ENCODE measurements at places on chromosomes 3 and 15.
A peak's percentile ranks its signal among the peaks of the same experiment; 100 is the strongest.

- no peak for DNase-seq
Observed at GRCh38 chr3:53545310-53545995, 51.0 kb downstream of the CACNA1D start.

DNA sequence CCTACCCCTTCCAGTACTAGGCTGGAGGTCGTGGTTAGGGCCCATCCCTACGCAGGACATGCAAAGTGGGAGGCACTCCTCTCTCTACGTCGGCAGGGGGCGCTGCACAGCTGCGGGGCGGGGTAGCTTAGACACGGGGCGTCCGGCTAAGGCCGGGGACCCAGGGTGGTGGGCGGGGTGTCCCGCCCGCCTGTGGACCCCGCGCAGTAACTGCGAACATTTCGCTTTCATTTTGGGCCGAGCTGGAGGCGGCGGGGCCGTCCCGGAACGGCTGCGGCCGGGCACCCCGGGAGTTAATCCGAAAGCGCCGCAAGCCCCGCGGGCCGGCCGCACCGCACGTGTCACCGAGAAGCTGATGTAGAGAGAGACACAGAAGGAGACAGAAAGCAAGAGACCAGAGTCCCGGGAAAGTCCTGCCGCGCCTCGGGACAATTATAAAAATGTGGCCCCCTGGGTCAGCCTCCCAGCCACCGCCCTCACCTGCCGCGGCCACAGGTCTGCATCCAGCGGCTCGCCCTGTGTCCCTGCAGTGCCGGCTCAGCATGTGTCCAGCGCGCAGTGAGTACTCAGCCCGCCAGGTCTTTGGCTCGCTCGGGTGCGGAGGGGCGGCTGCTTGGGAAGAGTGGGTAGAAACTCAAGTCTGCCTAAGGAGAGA lies at the start of gene IL12A:
Gene IL12A, plus strand, starts transcription at position 219 of the 655 bp plus-strand sequence.
- peak; percentile 58 for DNase-seq

DNA sequence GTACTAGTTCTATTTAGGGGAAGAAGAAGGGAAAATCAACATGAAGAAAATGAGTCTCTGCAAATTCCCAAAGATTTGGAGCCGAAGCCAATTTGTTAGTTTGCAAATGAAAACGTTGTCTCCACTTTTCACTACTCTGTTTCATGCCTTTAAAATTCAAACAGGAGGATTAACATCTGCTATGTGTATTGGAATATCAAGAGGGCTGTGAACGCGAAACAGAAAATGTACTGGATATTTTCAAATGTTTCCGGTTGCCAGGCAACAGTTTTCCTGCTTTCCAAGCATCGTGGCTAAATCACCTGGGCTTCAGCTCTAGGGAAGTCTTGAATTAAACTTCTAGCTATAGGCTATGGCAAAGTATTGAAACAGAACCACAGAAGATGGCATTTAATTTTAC lies 172.8 kb downstream of the KCNMB2 start:
- no peak for DNase-seq

DNA sequence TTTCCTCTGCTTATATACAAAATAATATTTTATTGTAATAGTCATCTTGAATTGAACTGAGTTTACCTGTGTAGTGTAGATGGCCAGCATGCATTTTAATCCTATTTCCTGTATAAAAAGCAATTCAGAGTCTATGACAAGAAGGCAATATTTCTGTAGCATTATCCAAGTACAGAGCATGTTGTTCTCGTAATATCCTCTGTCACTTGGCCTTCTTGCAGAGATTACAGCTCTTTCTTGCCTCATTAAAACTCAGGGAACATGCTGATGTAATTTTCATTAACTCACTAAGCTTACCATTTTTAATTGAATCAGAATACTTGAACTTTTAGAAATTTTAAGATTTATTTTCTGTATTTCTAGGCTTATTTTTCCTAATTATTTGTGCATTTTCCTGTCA lies 203.3 kb upstream of the AGTR1 start:
- DNase-seq, result no peak

DNA sequence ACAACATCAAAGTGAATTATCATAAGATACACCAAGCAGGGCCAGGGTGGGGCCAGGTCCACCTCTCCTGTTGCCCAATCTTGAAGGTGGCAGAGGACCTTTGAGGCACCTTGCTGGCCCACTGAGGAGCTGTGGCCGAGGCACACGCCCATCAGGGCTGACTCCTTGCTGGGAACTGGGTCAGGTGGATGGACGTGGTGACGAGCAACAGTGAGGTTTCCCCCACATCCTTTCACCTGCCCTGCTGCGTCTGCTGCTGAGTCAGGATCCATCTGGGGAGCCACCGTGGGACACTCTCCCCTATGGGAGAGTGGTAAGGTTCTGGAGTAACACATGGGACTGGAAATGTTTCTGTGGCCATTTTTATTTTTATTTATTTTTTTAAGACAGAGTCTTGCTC lies 17.3 kb upstream of the FURIN start:
- no peak for DNase-seq

DNA sequence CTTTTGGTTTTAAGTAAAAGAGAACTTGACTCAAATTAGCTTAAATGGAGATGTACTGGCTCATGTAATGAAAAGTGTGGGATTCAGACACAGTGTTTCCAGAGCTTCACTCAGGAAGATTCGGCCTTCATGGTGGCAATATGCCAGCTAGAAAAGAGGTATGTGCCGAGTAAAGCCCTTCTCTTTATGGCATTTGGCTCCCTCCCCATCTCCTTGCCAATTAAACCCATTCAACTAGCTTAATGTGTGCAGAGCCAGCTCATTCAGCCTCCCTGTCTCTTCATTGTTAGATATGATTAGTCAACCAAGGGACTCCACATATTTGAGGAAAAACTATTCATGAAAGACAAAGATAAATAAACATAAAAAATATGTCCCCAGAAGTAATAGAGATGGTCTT lies 15.0 kb upstream of the TRANK1 start:
- no peak for DNase-seq

DNA sequence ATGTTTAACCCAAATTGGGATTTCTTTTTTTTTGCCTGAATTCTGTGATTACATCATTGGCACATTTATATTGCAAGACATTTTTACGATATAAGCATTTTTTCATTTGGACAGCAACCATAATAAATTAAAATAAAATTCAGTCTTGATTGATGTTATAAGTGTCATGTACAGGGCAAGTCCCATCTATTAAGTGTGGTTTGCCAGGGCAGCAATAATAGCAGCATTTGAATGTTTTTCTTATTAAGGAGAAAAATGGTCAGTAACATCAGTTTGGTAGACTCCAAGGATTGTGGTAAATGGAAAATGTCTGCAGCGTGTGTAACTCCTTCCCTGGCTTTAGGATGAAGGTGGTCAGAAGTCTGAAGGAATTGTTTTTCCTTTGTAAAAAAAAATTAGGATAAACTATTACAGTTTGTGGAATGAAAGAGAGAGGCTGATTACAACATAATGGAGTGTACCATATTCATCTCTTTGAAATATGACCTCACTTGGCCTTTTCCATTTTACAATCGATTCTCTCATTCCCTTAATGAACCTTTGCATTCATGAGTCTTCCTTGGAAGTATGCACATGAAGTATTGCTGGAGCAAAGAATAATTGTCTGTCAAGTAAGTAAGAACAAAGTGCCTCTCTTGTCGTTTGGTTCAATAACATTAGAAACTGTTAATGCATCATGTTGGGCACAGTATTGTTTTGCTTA lies 405.4 kb upstream of the THRB start:
- no peak for DNase-seq

DNA sequence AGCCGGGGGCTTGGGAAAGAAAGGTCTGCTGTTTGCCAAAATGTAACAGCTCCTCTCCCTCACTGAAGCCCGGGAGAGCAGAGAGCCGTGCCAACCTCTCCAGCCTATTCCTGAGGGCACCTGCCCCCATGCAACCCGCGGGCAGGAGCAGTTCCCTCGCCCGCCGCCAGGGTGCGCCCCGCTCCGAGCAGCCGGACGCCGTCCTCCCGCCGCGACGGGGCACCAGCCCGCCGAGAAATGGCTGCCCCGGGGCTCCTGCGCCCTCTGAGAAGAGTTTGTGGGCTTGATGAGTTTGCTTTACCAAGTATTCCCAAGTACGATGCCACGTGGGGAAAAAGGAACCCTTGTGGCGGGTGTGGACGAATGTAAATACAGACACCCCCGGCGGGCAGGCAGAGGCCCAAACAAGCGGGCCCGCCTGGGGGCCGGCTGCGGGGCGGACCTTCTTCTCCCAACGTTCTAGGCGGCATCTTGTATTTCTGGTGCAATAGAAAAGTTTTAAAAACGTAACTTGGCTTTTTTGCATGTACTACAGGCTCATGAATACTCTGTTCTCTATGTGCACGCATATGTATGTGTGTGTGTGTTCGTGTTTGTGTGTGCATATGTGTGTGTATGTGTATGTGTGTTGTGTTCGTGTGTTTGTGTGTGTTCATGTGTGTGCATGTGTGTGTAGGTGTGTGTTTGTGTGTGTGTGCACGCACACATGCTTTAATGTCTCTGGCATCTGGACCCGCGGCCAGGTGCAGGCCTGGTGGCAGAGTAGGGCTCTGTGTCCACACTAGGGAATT lies 162.9 kb downstream of the CHSY1 start:
- peak; percentile 46 for DNase-seq

GRCh38 chr3:107954845-107955244 lies 136.0 kb downstream of the CD47 start:
- DNase-seq, result no peak

DNA sequence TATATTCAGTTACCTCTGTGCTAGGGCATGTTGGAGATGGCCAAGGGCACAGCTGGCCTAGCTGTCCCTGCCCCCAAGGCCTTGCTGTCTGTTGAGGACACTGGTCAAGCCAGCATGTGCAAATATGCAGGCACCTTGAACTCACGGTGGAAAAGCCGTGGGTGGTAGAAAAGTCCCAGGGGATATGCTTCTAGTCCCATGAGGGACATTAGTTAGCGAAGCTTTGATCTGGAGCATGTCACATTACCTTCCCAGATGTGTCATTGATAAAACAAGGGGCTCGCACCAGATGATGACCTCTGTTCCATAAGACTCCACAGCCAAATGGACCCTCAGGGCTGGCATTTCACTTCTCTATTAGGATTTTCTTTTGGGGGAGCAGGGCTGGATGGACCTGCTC lies 14.2 kb upstream of the TMEM158 start:
- no peak for DNase-seq

- no peak for DNase-seq
Observed at GRCh38 chr3:156246961-156247725, 126.8 kb downstream of the KCNAB1 start.

DNA sequence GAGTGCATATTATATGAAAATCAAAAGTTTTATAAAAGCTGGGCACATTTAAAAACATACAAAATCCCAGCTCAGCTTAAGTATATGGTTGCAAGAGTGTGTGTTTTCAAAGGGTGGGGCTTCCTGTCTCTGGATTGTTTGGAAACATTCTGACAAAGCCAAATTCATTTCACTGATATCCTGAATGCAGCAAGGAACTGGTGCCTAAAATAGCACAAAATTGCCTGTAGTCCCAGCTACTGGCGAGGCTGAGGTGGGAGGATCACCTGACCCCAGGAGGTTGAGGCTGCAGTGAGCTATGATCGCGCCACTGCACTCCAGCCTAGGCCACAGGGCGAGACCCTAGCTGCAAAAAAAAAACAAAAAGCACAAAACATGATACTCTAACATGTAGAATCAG lies 13.0 kb upstream of the TJP1 start:
- DNase-seq, result no peak

- no peak for DNase-seq
Observed at GRCh38 chr3:100880072-100880471, 113.1 kb downstream of the ABI3BP start.

DNA sequence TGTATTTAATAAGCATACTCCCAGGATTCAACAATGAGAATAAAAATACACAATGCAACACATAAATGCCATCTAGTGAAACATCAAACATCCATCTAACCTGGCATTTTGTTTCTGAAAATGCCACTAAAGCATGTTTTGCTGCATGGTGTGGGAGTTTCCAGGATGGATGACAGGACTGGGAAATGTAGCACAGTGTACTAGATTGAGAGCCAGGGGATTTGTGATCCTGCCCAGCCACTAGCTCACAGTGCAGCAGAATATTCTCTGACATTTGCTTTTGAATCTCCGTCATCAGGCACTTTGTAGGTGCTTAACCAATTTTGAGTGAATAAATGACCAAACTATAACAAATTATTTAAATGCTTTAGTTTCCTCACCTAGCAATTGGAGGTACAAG lies 404.8 kb downstream of the GAP43 start:
- DNase-seq, result no peak

- DNase-seq, result no peak
Observed at GRCh38 chr3:113096188-113096892, 105.6 kb downstream of the GTPBP8 start.

- no peak for DNase-seq
Observed at GRCh38 chr3:172217877-172218276, 178.5 kb downstream of the FNDC3B start.

DNA sequence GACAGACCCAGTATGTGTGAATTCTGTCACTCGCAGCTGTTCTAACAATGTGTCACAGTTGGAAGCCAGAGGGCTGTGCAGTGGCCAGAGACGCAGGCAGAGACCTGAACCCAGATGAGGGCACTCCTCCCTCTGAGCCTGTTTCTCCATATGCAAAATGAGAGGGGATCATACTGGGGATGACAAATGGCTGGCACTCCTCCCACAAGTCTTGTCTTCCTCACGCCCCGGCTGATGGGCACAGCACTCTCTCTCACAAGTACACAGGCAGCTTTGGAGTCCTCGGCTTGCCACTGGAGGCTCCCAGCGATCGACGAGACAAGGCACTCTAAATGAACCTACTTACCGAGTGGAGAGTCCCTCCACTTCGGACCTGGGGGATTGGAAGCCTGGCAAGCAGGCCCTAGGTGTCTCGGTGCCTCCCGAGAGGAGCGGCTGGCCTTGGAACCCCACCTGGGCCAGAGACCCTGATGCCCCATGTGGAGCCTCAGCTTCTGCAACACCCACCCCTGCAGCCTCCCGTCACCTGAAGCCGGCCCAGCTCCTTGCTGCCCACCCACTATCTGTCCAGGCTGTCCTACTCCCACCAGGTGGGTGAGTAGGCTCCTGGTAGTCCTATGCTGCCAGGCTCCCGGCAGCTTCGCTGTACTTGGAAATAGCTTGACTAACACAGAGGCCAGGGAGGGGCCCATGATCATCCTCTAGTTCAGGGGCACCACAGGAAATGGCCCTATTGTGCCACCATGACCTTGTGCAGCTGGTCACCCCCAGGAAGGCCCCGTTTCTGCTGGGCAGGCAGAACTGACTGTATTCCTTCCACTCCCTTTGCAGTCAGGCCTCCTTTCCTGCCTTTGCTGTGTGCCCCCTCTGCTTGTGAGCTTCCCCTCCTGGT lies 65.0 kb upstream of the IQSEC1 start:
- DNase-seq, result no peak

GRCh38 chr15:60546744-60547143 lies 67.8 kb upstream of the ICE2 start:
- no peak for DNase-seq

- DNase-seq, result no peak
Observed at GRCh38 chr15:61100512-61100911, 128.6 kb downstream of the RORA start.

- DNase-seq, result no peak
Observed at GRCh38 chr3:195450731-195451229, 8.0 kb upstream of the ACAP2 start.

Measured in nucleus accumbens (tissue), 56 donors.